ENCODE measurements at places on chromosomes 7 and 10.

- DNase-seq, result no peak
Observed at GRCh38 chr7:88500131-88500530, 193.4 kb upstream of the STEAP4 start.

- peak; percentile 78 for DNase-seq
Observed at GRCh38 chr10:14553448-14553847, 221.2 kb downstream of the FAM107B start.

GRCh38 chr7:106215868-106216516, 68.8 kb downstream of the NAMPT start:
- DNase-seq, result no peak

DNA sequence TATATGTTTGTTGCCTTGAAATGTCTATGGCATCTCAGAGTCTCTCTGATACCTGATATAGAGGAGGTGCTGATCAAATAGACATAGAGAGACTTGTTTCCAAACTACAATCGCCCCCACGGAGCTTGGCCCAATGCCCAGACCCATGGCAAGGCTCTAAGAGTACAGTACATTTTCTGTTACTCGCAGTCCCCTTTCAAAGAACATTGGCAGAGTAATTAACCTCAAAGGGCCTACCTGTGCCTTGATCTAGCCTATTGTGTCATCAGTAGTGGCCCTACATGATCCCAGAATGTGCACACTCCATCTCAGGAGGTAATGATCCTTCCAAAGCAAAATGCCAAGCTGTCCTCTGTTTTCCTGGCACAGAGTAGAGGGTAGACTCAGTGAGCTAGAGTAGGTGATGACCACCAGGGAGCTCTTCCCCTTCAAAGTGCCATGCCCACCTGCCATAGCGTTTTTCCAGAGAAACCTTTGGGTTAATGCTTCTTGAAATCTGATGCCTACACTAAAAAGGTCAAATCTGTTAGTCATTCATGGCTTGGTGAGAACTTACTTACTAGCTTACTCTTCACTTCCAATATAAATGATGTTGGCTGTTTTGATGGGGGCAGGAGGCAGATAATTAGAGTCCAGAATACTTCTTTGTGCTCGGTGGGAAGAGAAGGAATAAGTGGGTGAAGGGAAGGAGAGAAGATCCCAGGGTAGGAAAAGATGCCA, 41.2 kb upstream of the ACSL5 start:
- no peak for DNase-seq

DNA sequence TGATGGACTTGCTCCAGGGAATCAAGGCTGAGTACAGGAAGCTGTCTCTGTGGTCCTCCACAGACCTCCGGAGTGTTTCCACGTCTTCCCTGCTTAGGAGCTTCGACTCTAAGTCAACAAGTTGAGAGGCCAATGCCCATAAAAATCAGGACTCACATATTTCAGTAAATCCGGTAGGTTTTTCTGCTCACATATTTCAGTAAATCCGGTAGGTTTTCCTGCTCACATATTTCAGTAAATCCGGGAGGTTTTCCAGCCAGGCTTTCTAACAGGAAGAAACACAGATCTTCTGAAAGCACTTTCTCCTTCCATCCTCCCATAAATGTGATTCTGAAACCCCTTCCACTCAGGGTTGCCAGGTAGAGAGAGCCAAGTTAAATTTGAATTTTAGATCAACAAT, 340.1 kb upstream of the SHH start:
- no peak for DNase-seq

DNA sequence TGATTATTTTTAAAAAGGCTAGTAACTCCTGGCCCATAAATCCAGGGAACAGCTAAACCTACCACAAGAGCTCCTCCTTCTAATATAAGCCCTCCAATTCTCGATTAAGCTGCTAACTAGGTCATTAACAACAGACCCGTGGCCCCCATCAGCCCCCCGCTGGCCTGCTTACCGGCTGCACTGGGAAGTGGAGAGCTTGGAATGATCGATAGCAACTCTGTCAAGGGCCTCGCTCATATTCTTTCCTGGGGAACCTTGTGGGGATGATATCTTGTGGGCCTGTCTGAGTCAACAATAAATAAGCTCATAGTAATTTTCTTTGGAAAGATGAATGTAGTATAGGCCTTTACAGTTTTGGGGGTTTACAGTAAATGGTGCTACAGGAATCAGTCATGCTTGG, 353.5 kb downstream of the TCERG1L start:
- no peak for DNase-seq

DNA sequence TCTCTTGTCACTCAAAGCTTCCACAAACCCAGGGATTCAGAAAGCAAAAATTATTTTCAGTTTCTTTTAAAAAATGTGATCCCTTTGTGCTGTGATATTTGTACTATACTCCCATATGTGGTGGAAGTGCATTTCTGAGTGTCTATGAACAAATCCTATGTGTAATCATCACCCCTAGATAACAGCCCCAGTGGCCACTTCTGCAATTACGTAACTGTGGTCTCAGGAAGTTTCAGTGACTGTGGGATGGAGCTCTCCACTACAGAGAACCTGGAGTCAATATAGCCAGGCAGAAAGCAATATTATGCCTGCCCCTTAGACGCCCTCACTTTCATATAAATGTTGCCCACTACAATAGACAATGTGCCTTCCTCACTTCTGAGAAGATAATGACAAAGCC, 1101.7 kb upstream of the GHITM start:
- peak; percentile 17 for DNase-seq

DNA sequence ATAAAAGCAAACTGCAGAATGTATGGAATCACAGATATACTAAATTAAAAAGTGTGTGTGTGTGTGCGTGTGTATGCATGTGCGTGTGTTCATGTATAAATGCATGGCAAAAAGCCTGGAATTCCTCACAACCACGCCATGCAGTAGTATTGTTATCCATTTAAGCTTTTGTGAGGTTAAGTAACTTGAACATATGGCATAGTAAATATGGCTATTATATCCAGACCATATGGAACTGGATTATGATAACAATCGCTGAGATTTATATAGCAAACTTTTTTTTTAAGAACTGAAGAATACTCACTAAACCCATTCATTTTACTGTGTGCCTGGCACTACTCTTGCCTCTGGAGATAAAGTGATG, 22.3 kb upstream of the NANOS1 start:
- no peak for DNase-seq

DNA sequence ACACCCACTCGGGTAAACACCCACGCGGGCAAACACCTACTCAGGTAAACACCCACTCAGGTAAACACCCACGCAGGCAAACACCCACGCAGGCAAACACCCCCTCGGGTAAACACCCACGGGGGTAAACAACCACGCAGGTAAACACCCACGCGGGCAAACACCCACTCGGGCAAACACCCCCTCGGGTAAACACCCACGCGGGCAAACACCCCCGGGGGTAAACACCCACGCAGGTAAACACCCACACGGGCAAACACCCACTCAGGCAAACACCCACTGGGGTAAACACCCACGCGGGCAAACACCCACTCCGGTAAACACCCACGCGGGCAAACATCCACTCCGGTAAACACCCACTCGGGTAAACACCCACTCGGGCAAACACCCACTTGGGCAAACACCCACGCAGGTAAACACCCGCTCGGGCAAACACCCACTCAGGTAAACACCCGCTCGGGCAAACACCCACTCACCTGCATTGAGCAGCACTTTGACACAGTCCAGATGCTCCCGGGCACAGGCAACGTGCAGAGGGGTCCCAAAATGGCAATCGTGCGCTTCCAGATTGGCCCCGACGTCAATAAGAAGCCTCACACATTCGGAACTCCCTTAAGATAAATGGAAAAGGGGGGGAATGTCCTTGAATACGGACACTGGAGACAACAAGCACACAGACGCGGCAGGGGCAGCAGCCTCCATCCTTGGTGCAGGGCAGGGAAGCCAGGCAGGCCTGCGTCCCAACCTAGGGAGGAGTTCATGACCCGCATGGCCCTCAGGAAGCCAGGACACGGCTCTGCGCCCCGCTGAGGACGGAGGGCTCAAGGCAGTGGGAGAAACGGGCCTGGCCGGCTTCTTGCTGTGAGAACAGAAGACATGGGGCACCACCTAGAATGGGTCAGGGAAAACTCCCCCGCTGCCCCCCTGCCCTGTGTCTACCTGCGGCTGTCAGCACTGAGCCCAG, 17.6 kb downstream of the ASB13 start:
- no peak for DNase-seq

- DNase-seq, result no peak
Observed at GRCh38 chr10:70343312-70343711, 39.1 kb downstream of the LRRC20 start.

GRCh38 chr10:70060389-70060788, 7.7 kb downstream of the MACROH2A2 start:
- DNase-seq, result no peak

DNA sequence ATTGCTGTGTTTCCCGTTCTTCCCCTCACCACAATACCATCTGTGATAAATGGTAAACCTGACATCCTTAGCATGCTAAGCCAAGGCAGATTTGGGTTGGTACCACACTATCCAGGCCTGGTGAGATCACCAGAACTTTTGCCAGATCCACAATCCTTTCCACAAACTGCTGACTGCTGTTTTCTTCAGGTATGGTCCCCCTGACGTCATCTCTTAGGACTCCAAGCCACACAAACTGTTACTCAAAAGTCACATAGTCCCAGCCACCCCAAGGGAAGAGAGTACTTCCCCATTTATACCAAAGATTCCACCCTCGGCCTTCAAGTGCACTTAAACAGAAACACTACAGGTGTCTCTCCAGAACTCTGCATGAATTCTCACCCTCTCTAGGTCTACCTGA, 34.8 kb downstream of the SLC25A13 start:
- DNase-seq, result no peak

DNA sequence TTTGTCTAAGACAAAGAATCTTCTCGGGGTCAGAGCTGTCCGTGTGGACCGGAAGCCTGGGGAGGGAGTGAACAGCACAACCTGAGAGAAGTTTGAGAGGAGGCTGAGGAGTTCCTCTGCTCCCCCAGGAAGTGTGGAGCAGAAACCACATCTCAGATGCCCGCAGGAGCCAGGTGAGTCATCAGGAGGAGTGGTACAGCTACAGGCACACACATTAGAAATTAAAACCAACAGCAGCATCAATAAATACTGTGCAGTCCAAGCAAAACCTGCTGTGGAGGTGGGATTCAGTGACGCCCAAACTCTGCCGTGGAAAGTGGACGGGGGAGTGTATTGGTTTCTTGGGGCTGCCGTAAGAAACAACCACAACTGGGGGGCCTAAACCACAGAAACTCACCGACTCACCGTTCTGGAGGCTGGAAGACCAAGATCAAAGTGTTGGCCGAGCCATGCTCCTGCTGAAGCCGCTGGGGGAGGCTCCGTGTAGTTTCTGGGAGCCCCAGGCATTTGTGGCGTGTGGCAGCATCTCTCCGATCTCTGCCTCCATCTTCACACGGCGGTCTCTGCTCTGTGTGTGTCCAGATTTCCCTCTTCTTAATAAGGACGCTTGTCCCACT, 31.2 kb upstream of the GARS1 start:
- no peak for DNase-seq

GRCh38 chr7:134669845-134670373, 23.3 kb downstream of the BPGM start:
- peak; percentile 97 for DNase-seq

- no peak for DNase-seq
Observed at GRCh38 chr10:78907551-78908211, 161.1 kb upstream of the ZMIZ1 start.

- no peak for DNase-seq
Observed at GRCh38 chr7:76505168-76506080, 4.9 kb upstream of the UPK3B start.

GRCh38 chr7:69827558-69827957, 229.3 kb downstream of the AUTS2 start:
- DNase-seq, result no peak

GRCh38 chr10:22479419-22479818, 134.1 kb downstream of the SPAG6 start:
- no peak for DNase-seq

GRCh38 chr10:77512219-77512578, 125.4 kb downstream of the KCNMA1 start:
- peak; percentile 39 for DNase-seq

GRCh38 chr10:30199376-30200016, 140.1 kb upstream of the JCAD start:
- DNase-seq, result no peak

DNA sequence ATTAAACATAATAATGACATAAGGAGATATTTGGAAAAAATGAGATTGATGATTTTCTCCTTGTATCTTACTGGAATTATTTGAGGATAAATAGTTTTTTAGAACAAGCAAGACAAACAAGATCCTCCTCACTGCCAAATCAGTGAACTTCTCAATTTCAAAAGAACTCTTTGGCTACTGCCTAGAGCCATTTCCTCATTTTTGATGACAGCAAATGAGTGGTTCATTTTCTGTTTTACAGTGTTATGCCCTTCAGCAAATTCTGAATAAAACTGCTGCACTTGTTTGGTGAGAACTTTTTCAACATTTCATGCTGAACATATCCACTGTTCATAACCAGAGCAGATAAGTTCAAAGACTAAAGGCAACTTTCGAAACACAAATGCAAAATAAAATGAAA, 42.5 kb upstream of the AHR start:
- DNase-seq, result no peak

DNA sequence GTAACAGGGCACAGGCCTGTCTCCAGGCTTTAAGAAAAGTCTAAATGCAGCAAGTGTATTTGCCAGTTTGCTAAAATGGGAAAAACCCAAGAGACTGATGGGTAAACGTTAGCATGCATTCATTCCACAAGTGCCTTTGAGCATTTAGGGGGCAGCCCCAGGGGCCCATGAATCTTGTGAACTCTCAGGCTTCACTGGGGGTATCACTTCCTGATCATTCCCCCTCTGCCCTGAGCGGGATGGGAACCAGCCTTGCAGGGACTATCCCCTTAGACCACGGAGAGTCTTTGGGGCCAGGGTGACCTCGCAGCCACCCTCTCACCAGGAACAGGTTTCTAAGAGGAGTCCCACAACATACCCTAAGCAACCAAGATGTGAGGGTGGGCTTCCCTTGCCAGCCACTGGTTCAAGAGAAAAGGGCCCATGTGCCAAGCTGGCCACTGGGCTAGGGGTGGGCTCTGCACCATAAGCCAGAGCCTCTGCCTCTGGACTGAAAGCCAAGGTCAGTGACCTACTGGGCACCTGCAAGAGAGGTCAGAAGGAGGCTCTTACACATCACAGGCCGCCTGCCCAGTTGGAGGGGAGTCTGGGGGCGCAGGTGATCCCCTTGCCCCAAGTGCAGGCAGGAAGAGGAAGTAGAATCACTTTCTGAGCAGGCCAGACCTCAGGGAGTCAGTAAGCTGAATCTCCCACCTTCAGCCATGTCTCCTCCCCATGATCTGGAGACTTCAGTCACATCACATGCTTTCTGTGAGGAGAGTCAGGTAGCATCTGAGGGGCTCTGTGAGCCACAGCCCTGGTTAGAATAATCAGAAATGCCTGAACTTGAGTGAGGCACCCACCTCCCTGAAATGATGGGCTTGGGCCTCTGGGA, 75.0 kb downstream of the C10orf105 start:
- DNase-seq, result no peak

- DNase-seq, result peak; percentile 93
Observed at GRCh38 chr7:106216517-106216922, 68.3 kb downstream of the NAMPT start.
